ENCODE measurements at places on chromosomes 3 and 15.

DNA sequence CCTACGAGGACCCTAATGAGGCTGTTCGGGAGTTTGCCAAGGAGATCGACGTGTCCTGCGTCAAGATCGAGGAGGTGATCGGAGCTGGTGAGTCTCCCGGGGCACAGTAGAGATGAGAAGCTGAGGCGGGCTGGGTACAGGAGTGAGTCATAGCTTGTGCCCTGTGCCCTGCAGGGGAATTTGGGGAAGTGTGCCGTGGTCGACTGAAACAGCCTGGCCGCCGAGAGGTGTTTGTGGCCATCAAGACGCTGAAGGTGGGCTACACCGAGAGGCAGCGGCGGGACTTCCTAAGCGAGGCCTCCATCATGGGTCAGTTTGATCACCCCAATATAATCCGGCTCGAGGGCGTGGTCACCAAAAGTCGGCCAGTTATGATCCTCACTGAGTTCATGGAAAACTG, 17.9 kb downstream of the EPHB3 start:
- no peak for DNase-seq

- no peak for DNase-seq
Observed at GRCh38 chr15:67094001-67094826, 28.8 kb downstream of the SMAD3 start.

GRCh38 chr15:71323584-71323983, 208.3 kb downstream of the THSD4 start:
- DNase-seq, result no peak

- DNase-seq, result no peak
Observed at GRCh38 chr3:193506921-193507320, 47.8 kb downstream of the ATP13A4 start.

- no peak for DNase-seq
Observed at GRCh38 chr15:48411971-48412591, 80.9 kb downstream of the DUT start.

DNA sequence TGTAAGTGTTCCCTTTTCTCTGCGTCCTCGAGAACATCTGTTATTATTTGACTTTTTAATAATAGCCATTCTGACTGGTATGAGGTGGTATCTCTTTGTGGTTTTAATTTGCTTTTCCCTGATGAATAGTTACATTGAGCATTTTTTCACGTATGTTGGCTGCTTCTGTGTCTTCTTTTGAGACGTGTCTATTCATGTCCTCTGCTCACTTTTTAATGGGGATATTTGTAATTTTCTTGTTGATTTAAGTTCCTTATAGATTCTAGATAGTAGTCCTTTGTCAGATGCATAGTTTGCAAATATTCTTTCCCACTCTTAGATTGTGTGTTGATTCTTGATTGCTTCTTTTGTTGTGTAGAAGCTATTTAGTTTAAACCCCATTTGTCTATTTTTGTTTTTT, 179.2 kb downstream of the DOCK3 start:
- DNase-seq, result no peak

- DNase-seq, result no peak
Observed at GRCh38 chr15:37094333-37094914, 5.9 kb downstream of the MEIS2 start.

DNA sequence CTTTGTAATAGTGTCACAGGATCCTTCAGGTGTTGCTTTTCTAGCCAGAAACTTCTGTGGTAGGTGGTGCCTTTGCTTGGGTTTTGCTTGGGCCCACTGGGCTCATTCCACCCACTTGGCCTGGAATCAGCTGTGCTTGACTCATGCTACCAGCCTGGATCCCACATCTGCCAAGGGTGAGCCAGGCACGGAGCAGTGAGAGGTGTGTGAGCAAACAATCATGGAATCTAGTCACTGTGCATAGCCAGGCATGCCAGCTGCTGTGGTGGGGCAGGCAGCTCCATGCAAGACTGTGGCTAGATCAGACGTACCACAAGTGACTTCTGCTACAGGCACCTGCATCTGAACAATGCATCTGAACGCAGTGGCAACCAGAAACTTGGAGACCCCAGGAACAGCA, 275.9 kb downstream of the UBE2E2 start:
- DNase-seq, result no peak

- DNase-seq, result no peak
Observed at GRCh38 chr3:40584625-40585189, 59.9 kb downstream of the ZNF621 start.

- DNase-seq, result no peak
Observed at GRCh38 chr3:110193074-110193473, 855.7 kb upstream of the DPPA4 start.

- DNase-seq, result no peak
Observed at GRCh38 chr15:83285979-83286553, 1.6 kb upstream of the BNC1 start.

DNA sequence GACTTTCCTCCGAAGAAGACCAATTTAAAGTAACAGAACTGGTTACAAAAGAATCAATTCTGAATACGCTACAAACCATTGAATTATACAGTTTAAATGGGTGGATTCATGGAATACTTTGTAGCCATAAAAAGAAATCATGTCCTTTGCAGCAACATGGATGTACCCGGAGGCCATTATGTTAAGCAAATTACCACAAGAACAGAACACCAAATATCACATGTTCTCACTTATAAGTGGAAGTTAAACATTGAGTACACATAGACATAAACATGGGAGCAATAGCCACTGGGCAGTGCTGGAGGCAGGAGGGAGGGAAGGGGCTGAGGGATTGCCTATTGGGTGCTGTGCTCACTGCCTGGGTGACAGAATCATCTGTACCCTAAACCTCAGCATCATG, 61.3 kb downstream of the EDEM1 start:
- DNase-seq, result no peak

GRCh38 chr3:153287017-153287416, 125.0 kb downstream of the RAP2B start:
- DNase-seq, result no peak

- no peak for DNase-seq
Observed at GRCh38 chr3:133230195-133230594, 169.7 kb upstream of the BFSP2 start.

- DNase-seq, result no peak
Observed at GRCh38 chr3:16529264-16529663, 15.8 kb upstream of the RFTN1 start.

DNA sequence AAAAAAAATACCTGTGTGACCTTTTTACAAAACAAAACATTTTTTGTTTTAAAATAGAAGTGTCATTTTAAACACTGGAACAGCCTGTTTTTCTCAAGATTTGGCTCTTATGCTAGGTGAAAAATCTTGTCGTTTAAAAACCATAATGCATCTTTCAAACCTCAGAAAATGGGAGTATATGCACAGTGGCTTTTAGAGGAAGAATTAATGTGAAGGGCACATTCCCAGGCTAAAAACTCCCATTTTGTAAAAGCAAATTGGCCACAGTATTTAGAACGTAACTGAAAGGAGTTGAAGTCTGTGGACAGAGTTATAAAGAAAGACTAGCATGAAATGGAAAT, 190.0 kb downstream of the OSBPL10 start:
- no peak for DNase-seq

DNA sequence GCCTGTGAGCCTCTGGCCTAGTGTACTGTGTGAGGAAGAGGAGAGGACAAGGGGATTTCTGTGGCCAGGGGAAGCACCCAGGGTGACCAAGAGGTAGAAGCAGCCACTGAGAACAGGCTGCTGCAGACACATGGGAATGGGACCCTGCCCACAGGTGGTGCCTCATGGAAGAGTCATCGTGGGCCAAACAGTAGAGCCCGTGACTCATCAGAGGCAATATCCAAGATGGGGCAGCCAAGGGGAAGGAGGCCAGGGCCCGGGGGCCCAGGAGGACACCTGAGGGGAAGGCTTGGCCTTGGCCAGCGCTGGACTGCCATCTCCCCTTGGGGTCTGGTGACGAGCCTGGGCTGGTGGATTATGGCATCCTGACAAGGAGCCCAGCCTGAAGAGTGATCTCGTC, 275.0 kb upstream of the LYSMD4 start:
- DNase-seq, result no peak

GRCh38 chr3:194658477-194659242, 13.3 kb downstream of the LSG1 start:
- DNase-seq, result no peak

GRCh38 chr3:79167651-79168416, 600.0 kb downstream of the ROBO1 start:
- no peak for DNase-seq

DNA sequence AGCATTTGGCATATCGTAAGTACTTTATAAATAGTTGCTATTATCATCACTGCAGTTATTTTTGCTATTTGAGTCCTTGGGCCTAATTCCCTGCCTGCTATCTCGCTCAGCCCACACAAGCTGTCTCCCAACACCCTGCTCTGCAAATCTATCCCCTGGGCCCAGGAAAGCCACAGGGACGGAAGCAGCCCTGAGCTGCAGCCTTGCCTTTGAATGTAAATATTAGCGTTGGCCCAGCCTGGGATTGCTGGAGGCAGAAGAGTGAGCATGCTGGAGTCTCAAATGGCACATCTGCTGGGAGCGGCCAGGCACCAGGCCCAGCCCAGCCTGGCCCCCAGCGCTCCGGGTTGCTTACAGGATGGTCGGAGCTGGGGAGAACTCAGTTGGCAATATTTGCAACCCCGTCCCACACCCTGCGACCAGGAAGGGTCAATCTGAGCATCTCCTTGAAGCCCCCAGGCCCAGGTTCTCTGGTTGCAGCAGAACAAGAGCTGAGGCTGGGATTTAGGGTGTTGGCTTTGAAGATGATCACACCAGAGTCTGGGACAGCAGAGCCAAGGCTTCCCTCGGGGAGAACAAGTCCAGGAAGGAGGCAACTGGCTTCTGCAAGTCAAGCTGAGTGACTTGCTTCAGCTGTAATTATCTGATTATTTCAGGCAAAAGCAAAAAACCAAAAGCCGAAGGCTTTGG, 529.6 kb downstream of the SHQ1 start:
- DNase-seq, result no peak

DNA sequence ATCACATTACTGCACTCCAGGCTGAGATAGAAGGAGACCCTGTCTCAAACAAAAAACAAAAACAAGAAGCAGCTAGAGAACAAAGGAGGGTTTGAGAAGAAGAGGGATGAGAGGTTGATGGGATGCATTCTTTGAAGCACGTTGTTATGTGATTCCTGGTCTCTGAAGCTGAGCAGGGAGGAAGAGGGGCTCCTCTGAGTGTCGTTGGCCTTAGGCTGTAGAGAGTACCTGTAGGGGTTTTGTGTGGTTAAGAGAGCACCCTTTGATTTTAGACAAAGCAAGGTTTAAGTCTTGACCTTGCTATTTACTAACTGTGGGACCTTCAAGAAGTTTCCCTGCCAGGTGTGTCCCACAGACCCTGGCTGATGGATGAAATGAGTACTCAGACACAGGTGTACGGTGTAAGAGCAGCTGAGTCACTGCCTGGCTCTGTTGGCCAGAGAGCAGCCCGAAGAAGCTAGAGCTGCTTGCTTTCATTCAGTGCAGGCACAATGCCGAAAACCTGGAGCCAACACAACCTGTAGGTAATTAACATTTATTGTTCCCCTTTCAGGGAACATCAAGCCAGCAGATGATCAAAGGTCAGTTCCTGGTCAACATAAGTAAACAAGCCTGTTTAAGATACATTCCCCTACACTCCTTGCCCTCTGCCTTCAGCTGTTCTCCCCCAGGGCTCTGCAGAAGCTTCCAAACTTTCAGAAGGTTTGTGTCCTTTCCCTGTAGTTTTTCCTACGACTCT, 67.2 kb downstream of the LRRK1 start:
- no peak for DNase-seq

DNA sequence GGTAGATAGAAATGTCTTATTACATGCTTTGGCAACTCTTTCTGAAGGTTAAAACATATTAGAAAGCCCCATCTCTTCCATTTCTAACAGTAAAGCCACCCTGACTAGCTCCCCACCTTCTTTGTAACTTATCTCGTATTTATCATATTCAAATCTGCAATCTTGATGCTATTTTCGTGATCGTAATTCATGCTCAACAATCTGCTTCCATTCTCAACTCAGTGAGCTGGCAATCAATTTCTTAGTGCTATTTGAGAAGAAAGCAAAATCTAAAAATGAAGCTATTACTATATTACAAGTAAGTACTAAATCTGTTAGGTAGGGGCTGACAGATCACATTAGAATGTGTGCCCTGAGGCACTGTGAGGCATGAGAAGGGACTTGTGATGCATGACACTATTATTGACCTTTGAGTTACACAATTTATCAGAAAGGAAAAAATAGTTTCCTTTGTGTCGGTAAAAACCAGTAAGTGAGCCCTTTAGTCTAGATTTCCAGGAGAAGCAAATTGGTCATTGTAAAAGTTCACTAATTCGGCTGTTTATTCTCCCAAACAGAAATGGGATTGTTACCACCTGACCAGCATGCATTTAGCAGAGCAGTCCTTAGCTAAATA, 379.7 kb upstream of the CNTN6 start:
- no peak for DNase-seq

DNA sequence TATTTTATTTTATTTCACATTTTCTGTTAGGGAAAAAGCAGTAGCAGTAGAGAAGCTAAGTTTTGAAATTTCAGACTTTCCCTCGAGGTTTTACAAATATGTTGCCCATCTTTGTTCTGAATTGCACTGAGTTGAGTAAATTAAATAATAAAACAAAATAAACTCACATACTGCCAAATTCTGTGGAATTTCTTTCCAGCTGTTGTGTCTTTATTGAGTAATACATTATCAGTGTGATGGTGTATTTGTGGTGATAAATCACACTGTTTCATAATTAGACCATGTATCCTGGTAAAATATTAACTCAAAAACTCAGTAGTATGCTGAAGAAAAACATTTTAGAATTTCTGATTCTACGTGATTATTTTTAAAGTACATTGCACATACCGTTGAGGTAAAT, 592.1 kb downstream of the SI start:
- no peak for DNase-seq

GRCh38 chr3:118833075-118833474, 201.6 kb downstream of the IGSF11 start:
- no peak for DNase-seq

DNA sequence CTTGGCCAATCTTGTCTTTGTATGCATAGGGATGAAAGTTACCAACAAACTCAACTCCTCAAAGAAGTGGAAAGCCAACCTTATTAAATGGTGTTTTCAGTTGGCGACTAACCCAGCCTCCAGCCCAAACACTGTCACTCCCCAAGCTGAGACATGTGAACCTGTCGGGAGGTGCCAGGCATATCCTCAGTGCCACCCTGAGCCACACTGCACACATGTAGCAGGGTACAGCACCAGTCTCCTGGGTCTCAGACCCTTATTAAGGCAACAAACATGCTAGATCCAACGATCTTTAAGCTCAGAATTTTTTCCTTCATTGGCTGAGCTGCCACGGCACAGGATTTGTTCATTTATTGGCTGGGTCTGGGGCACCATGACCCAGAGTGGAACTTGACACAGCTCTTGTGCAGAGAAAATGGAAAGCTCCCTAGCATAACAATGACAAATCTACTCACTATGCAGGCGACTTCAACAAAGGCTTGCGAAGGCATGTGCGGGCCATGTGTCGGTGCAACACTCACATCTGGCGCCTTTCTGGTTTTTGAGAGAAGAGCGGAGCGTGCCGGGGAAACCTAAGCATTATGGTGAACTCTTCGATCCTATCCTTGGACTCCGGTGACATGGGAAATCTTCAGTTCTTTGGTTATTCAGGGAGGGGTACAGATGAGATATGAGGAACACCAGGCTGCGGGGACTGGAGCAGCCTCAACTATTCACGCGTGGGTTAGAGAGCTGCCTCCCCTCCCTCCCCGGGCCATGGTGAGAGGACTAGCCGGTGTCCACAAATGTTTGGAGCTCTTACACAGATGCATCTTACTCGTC, 190.1 kb downstream of the FAM43A start:
- DNase-seq, result no peak
